ENCODE measurements at places on chromosomes 16 and 17.
A peak's percentile ranks its signal among the peaks of the same experiment; 100 is the strongest.

DNA sequence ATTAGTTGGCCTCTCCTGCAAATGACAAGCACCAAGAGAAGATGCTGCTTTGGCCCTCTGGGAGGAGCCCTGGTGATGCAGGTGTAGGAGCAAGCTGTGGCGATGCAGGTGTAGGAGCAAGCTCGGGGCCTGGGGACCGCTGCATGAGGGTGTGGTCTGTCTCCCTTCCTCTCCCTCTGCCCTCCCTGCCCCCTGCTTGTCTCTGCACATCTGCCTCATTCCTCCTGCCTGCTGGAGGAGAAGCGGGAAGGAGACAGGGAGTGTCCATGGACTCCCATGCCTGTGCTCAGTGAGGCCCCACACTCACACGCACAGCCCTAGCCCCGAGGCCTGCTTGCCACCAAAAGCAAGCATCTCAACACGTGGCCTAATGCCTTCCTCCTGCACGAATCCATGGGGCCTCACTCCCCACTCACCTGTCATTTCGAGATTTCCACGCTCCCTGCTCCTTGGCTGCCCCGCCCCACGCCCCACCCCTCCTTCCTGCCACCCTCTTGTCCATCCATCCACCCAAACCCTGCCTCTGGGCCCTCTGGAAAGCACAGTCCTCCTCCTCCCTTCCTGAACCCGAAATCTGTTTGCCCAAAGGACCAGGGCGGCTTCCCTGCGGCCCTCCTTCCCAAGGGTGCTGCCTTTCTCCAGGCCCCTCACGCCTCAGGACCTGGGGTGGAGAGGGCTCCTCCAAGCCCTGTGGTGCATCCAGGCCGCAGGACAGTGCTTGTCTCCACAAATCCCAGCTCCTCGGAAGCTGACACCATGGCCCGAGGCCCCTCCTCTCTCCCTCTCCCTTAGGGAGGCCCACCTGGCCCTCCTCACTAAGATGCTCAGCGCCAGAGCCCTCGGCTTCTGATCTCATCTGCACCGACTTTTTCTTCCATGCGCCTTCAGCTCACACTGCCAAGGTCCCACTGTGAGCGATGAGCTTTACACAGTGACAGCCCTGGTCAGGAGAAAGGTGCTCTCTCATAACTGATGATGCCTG, 11.8 kb upstream of the ALDH3A1 start:
- DNase-seq, result no peak

DNA sequence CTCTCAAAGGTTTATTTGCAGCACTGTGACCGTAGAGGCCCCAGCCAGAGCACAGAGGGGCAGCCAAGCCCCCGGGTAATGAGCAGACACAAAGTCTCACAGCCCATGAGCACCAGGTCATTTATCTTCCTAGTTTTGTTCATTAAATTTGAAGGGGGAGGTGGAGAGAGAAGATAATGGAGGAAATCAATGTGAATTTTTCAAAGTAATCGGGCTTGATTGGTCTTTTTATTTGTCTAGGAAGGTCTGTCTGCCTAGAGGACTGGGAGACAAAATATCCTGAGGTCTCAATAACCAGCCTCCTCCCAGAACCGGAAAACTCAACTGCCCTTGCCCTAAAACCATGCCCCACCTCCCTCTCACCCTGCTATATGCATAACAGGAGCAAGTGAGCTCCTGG, 189.0 kb downstream of the SLC39A11 start:
- no peak for DNase-seq

DNA sequence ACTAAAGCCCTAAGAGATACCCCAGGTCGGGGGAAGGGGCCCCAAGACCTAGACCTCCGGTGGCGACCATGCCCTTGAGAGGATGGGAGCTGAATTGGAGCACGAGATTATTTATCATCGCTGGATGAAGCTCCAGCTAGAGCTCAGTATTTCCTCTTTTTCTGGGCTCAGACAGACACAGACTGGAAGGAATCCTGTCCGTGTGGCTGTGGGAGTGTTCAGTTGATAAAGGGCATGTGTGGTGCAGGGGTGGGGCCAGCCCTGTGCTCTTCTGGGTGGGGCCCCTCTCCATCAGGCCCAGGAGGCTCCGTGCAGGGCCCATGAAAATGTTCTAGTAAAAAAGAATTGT, 6.3 kb upstream of the CBX4 start:
- DNase-seq, result no peak

- DNase-seq, result peak; percentile 91
Observed at GRCh38 chr16:11100239-11100750, 155.7 kb downstream of the SOCS1 start.

GRCh38 chr17:65730711-65731169, 169.3 kb upstream of the AXIN2 start:
- DNase-seq, result no peak

Measured in astrocyte of the hippocampus (primary cell).